NCI-H1930 (cell line): ENCODE measurements at places on chromosomes 3 and 15.

- DNase-seq: peak; percentile 51
Observed at GRCh38 chr15:40762919-40763800, 708 bp upstream of the GCHFR start.

DNA sequence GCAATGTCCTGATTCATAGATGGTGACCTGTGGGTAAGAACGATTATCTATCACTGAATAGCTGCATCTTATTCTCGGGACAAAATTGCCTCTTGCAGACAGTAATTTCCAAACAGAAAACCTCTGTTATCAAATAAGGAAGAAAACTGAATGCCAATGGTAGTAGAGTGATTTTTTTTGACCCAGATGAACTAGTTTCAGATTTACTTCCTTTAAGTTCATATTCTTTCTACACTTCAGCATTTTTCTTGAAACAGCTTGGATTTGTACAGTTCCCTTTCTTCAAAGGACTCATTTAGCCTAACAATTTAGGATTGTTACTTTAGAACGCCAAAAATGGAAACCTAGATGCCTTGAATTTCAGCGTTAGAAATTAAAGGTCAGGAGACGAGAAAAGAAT, 14.6 kb downstream of the ETV5 start:
- DNase-seq: no peak

DNA sequence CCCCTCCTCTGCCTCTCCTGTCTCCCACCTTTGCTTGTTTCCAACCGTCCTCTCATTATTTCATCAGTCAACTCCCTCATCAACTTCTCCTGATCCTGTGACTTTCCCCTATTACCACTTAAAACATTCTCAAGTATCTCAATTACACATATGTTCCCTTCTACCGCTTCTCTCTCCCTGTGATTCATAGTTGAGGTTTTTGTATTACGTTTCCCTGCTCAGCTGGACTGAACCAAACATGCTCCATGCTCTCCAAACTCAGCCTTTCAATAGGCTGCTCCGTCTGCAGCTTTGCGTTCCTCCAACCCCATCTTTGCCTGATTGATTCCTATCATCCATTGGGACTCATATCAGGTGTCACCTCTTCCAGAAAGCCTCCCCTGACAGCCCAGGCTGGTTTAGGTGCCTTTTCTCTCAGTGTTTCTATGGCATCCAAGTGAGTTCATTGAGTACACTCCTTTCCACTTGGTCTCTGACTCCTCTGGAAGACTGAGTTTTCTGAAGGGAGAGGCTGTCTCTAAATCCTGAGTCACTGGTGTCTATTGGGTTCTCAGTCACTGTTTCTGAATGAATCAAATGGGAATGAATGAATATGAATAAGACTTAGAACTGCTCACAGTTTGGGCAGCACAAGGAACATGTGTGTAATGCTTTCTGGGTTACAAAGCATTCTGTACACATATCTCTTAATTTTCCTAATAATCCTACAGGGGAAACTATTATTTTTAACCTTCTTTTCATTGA, 56.4 kb downstream of the PLD1 start:
- no peak for DNase-seq

- no peak for DNase-seq
Observed at GRCh38 chr3:124512881-124513609, 217.2 kb upstream of the UMPS start.

GRCh38 chr3:140292170-140292569, 357.2 kb downstream of the CLSTN2 start:
- DNase-seq: no peak

DNA sequence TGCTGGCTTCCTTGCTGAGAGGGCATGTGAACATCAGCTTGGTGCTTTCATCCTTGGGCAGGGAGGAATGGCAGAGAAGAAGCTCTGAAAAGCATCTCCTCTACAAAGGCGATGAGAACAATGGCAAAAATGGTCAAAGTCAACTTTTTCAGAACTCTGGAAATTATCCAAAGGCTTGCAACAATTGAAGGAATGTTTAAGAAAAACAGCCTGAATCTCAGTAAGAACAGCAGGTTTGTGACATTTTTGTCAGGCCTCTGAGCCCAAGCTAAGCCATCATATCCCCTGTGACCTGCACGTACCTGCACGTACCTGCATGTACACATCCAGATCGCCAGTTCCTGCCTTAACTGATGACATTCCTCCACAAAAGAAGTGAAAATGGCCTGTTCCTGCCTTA, 51.8 kb downstream of the ONECUT1 start:
- no peak for DNase-seq

- DNase-seq: no peak
Observed at GRCh38 chr15:60324706-60325438, 72.9 kb downstream of the ANXA2 start.

DNA sequence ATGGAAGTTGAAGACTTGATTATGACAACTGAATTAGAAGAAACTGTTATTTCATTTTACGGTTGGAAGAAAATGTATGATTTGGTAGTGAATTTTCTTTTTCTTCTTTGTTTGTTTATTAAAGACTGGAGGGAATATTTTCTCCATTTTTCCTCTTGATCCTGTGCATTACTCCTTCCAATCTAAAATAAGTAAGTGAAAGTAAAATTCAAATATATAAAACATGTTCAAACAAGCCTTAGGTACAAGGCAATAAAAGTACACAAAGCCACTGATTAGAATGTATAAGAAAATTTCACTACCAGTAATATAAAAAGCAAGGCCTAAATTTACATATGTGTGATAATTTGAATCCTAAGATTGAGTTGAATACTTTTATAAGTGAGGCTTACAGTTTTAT, 181.2 kb upstream of the MME start:
- no peak for DNase-seq

- DNase-seq: no peak
Observed at GRCh38 chr15:85280203-85280602, 100.2 kb upstream of the AKAP13 start.

DNA sequence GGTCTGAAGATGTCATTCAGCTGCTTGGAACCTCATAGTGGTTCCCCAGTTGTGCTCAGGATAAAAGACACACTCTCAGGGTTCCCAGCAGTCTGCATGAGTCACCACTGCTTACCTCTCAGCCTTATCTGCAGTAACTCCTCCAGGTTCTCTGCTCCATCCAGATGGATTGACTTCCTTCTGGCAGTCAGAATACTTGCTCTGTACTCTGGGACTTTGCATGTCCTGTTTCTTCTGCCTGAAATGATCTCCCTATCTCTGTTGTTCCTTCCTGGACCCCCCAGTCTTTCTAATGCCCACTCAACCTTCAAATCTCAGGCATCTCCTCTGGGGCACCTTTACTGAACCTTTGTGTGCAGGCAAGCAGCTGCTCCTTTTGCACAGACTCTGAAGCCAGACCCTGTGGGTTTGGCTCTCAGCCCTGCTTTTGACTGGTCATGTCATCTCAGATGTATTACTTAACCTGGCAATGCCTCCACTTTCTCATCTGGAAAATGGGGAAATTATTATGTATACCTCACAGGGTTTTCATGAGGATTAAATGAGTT, 38.4 kb downstream of the ITPR1 start:
- no peak for DNase-seq

DNA sequence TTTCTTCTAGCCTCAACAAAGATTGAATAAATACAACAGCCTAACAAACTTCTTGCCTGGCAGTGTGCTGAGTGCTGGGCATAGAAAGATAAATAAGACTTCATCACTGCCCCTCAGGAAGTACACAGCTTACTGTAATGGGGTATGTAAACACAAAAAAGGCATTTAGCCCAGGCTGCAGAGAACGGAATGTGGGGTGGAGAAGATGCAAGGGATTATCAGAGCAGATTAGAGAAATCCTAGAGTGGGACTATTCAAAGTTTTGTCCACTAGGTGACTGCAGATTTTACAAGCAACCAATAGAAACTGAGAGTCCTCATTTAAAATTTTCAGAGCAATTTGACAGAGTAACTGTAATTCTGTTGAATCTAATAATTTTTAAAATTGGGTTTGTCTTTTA, 35.4 kb upstream of the TSC22D2 start:
- DNase-seq: no peak

GRCh38 chr3:112463250-112463649, 36.0 kb downstream of the BTLA start:
- no peak for DNase-seq

DNA sequence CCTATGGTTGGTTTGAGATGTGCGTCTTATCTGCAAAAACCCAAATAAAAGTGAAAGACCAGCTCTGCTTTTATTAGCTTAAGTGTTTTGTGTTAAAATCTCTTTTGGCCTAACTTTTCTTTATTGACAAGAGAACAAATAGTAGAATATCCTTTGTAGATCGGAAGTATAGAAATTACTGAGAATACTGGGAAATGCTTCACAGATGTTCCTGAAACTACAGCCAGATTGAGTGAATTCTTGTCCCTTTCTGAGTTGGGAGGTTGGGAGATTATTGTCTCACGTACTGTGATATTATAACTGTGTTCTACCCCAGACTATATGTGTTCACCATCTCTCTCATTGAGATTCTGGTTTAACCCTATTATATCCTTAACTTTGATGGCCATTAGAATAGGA, 21.7 kb downstream of the RAB8B start:
- no peak for DNase-seq

GRCh38 chr3:133413161-133414020, 13.5 kb downstream of the BFSP2 start:
- no peak for DNase-seq

GRCh38 chr3:122678506-122678905, 2.1 kb upstream of the PARP14 start:
- no peak for DNase-seq

GRCh38 chr3:12501360-12502020, 17.2 kb downstream of the TSEN2 start:
- DNase-seq: no peak

DNA sequence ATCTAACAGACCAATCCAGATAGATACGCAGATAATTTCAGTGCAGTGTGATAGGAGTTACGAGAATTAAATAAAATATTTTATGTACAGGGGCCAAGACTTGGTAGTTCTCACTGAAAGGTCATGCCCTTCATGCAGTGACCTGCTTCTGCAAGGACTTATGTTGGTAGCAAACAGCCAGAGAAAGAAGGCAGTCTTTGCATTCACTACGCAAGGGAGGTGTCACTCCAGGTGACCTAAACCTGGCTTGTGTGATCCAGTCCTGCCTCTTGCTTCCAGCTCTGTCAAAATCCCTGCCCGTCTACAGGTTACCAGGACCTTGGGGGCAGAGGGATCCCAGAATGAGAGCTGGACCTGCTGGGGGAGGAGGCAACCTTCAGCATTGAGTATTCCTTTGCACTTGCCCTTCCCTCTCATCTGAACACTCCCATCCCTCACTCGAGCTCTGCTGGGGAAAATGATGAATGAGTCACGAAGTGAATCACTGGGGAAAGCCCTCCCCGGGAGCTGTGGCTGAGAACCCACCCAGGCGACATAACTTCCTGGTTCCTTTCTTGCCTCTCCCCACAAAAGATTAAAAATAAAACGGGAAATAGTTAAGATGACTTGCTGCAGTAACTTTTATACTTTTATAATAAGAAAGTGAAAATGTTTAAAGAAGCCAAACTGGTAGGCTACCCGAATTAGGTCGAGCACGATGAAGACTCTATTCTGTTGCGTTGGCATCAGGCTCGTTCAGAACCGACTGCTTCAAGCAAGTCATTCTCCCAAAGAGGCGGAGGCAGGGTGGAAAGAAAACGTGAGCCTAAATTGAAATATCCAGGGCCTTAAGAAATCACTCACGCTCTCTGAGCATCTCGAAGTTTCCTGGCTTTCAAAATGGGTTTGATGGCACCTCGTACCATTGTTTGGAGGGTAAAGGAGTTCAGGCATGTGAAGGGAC, 216.1 kb downstream of the SLCO3A1 start:
- DNase-seq: no peak

DNA sequence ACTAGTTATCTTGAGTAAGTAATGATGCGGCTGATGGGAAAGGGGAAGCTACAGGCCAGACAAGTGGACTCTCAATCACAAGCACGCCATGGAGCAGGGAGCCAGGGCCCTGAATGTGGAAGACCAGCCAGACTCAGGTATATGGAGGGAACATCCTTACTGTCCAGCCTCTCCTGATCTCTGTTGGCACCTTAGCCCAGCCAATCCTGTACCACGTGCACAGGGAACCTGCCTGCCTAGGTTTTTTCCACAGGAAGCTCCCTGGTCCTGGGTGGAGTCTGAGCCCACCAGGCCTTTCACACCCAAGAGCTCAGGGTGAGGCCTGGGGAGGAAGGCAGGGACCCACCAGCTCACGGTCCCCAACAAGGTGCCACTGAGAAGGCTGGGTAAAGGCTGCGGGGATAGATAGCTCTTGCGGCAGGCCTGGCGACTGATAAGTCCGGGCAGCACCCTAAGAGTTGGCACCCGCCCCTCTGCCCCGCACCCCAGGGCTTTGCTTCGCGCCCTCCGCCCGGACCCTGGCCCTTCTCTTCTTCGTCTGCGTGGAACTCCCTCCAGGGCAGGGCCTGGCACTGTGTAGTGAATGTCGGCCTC, 933 bp upstream of the APEH start:
- no peak for DNase-seq

GRCh38 chr3:159765030-159765859, 223.4 kb upstream of the IL12A start:
- peak; percentile 57 for DNase-seq

DNA sequence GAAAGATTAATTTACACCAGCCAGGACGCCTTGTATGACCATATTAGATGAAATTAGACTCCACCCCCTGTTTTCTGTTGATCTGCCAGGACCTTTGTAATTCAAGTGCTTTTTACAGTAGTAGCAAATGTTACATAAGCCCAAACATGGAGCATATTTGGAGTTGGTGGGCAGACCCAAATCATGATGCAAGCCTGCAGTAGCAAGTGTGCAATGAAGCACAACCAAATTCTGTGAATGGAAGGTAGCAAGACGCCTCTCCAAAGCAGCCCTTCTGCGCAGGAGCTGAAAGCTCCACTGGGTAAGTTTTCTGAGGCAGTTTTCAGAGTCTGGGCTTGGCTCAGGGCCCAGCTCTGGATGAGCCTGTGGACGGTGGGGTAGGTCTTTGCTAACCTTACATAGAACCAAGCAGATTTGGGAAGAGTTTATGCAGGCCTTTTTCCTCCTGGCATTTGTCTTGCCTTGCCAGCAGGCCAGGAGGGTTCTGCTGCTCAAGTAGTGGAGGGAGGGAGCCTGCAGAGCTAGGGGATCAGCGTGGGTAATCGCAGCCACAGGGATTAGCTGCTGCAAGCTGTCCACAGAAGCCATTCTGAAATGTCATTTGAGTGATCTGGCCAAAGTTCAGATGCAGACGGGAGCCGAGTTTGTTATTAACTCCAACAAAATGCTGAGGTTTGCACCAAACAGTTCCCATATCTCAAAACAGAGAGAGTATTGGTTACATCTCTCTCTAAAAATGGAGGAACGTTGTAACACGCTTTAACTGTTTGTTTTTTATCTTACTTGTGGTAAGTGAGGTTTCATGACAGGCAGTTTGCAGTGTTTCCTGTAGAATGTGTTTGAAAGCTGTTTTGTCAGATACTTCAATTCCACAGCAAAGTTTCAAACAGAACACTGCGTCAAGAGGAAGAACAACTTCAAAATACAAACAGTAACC, 55.4 kb downstream of the PSMD6 start:
- DNase-seq: no peak

- DNase-seq: no peak
Observed at GRCh38 chr3:20456511-20456910, 270.5 kb upstream of the SGO1 start.

DNA sequence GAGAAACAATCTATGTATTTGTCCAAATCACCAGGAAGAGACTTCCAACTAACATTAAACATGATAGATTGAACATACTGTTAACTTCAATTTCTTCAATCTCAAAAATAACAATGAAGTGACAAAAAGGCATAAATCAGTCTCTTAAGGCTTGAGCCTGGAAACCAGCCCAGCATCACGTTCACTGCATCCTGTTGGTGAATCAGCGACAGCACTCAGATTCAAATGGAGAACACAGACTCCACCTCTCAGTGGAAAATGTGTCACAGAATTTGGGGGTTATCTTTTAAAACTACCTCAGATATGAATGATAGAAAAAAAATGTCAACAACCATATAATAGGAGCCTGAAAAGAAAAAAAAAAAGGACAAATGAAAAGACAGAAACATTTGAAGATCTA, 212.0 kb downstream of the MINAR1 start:
- no peak for DNase-seq
